ENCODE measurements at places on chromosomes 6 and 20.

- DNase-seq: peak; percentile 51
Measured at GRCh38 chr20:25865715-25866656, 169.3 kb upstream of the ZNF337 start.

- no peak for DNase-seq
Measured at GRCh38 chr6:114080891-114081510, 110.1 kb upstream of the HDAC2 start.

- no peak for DNase-seq
Measured at GRCh38 chr6:44152109-44152461, 6.5 kb upstream of the CAPN11 start.

- no peak for DNase-seq
Measured at GRCh38 chr20:7366189-7366588, 574.1 kb downstream of the HAO1 start.

- DNase-seq: no peak
Measured at GRCh38 chr20:25280574-25281535, 33.0 kb downstream of the PYGB start.

GRCh38 chr6:144334150-144334708 is 49.1 kb downstream of the UTRN start:
- DNase-seq: peak; percentile 74

GRCh38 chr6:43274916-43275597 is 23.0 kb upstream of the SLC22A7 start:
- DNase-seq: peak; percentile 5

DNA sequence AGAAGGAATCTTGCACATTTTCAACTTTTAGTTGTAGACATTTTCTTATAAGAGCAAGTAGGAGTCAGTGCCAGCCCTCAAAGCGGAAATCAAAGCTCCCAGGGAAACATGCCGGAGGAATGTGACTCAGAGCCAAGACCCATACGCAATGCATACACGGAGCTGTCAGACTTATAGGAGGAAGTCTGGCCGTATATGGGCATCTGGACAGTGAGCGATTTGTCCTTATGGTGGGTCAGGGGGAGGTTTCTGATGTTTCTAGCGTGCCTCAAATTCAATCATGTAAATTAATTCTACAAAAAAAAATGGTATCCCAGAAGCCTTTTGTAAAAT is 3.6 kb upstream of the CCN2 start:
- DNase-seq: no peak

GRCh38 chr6:137647762-137648447 is 153.7 kb upstream of the OLIG3 start:
- no peak for DNase-seq

- DNase-seq: no peak
Measured at GRCh38 chr6:44704240-44705150, 317.0 kb downstream of the CDC5L start.

- no peak for DNase-seq
Measured at GRCh38 chr6:1547785-1548184, 61.9 kb upstream of the FOXC1 start.

DNA sequence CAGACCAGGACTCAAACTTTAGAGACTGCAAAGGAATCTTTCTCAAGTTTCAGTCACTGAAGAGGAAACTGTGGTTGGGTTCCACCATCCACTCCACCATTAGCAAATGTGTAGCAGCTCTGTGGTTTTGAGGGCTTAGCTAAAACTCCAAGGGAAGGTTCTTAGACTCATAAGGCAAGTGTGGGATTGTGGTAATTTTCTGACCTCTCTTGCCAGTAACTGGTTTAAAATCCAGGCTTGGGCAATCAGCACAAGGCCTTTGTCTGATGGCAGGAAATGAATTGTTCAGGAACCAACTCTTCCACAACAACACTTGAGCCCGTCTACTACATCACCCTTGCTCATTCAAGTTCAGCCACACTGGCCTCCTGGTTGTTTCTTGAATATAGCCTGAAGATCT is 68.6 kb upstream of the FBXL4 start:
- DNase-seq: no peak

- DNase-seq: no peak
Measured at GRCh38 chr20:17809362-17810061, 109.7 kb downstream of the BANF2 start.

- no peak for DNase-seq
Measured at GRCh38 chr20:37335642-37336368, 10.1 kb upstream of the SRC start.

GRCh38 chr6:114055763-114056162 is 84.8 kb upstream of the HDAC2 start:
- DNase-seq: no peak

- DNase-seq: no peak
Measured at GRCh38 chr20:36548704-36549627, 7.6 kb downstream of the MYL9 start.

DNA sequence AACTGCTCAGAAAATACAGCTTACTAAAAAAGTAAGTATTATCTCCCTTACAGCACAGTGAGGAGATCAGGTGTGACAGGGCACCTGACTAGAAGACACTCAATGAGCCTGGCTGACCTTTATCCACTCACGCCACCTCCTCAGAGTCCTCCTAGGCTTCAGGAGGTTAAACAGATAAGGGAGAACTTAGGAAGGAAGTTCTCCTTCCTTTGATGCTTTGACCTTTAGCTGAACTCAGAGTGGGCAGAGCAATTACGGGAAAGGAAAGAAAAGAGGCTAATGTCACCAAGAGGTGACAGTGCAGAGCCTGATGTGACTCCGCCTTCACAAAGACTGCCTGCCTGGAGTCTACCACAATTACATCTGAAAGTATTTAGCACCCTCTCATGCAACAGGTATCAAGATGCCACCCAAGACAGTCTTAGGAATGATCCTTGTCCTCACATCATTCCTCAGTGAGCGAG is 36.7 kb downstream of the MAN1A1 start:
- no peak for DNase-seq

GRCh38 chr6:18362058-18362561 is 25.0 kb upstream of the RNF144B start:
- no peak for DNase-seq

DNA sequence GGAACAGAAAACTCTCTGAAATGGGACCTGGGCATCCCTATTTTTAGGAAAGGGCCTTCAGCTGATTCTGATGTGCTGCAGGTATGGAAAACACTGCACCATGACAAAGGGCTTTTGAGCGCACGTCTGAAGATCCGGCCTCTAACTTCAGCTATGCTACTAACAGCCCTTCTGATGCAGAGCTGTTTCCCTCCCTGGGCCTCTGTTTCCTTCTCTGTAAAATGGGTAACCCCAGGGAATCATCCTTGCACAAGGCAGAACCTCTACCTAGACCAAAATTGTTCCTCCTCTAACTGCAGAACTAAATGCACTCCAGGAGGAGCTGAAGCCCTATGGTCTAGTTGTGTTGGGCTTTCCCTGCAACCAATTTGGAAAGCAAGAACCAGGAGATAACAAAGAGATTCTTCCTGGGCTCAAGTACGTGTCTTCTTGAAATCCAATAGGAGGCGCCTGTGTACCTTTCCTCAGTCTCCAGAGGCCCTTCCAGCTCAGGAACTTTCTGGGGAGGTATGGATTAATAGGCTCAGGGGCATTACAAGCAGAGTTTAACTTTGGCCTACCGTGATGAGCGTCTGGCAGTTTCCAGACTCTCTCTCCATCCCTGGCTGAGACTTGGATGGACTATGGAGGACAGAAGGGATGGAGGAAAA is 5.9 kb downstream of the GPX5 start:
- no peak for DNase-seq

DNA sequence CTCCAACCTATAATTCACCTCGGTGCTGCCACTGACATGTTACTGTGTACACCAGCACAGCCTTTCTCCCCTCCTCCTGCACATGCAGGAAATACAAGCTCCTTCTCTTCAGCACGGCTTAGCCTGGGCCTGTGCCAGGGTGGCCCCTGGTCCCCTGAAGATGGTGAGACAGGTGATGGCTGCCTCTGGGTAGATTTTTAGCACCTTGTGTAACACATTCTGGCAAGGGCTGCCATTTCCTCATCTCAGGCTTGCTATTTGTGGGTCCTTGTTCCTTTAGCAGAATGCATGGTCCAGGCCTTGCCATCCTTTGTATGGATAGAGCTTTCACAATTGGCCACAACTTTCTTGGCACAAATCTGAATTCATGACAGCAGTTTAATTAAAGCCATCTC is 151.3 kb downstream of the CDC5L start:
- DNase-seq: no peak

DNA sequence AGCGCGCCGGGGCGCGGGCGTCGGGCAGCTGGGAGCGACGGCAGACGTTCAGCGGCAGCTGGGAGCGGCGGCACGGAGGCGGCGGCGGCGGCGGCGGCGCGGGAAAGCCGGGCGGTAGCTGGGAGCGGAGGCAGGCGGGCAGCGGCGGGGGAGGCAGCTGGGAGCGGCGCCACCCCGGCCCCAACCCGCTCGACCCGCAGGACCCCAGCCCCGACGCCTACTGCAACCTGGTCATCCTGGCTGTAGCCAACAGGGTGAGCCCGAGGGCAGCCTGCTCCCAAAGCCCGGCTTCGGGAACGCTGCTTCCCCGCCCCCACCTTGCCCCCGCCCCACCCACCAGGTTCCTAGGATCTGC is 8.9 kb downstream of the CCM2L start:
- no peak for DNase-seq

- DNase-seq: no peak
Measured at GRCh38 chr6:153568628-153569027, 437.5 kb upstream of the RGS17 start.

DNA sequence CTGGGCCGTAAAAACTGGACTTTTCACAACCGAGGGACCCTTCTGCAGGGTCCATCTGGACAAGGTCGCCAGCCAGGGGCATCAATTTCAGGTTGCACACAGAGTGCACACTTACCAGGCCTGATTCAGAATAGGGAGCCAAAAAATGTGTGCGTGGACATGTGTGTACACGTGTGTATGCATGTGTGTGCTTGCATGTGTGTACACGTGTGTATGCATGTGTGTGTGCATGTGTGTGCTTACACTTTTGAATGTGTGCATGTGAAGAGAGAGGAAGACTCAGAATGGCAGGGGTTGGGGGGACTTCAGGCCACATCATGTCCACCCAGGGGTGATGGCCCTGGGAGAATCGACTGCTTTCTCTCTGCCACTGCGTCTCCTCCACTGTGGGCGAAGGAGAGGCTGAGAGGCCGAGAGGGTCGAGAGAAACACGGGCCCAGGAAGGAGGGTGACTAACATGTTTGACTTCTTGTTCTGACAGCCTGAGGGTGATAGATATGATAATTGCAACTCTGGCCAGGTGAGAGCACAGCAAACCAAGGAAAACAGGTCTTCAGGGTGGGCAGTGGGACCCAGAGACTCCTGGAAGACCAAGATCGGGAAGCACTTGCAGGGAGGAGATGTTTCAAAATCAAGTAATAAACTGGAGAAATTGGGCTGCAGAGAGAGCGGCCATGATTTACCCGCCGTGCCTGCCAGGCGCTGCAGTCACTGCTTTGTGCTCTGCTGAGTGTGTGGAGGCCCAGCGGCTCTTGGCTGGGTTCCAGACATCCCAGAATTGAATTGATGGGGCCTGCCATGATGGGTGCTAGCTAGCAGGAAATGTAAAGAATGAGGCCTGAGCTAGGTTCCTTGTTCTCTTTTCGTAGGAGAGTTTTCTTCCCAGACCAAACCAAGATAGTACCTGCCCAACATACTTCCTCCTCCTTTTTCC is 310.8 kb downstream of the QKI start:
- DNase-seq: no peak

GRCh38 chr6:90078513-90079289 is 184.4 kb downstream of the GJA10 start:
- DNase-seq: no peak

- DNase-seq: no peak
Measured at GRCh38 chr6:156848123-156848522, 70.9 kb downstream of the ARID1B start.

GRCh38 chr20:59002874-59003399 is 4.1 kb downstream of the CTSZ start:
- no peak for DNase-seq

GRCh38 chr6:139944976-139945375 is 570.5 kb upstream of the CITED2 start:
- DNase-seq: no peak

- no peak for DNase-seq
Measured at GRCh38 chr6:31478186-31478950, 19.6 kb upstream of the MICB start.

DNA sequence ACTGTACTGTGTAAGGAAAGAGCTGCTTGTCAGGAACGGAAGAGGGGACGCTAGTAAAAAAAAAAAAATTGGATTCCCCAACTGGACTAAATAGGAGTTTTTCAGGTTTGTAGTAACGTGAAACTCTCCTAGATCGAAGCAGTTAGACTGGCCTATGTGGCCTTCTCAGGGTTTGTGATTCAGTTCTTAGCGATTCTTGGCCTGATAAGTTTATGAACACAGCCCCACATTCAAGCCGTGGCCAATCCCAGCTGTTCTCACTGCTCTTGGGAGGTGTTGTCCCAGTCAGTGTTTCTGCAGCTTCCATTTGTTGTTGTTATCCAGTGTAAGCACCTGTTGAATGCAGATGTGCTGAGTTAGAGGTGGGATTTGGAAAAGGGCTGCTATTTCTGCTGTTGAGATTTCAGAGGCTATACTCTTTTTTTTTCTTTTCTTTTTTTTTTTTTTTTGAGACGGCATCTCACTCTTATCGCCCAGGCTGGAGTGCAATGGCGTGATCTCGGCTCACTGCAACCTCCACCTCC is 29.7 kb downstream of the TAF8 start:
- no peak for DNase-seq

DNA sequence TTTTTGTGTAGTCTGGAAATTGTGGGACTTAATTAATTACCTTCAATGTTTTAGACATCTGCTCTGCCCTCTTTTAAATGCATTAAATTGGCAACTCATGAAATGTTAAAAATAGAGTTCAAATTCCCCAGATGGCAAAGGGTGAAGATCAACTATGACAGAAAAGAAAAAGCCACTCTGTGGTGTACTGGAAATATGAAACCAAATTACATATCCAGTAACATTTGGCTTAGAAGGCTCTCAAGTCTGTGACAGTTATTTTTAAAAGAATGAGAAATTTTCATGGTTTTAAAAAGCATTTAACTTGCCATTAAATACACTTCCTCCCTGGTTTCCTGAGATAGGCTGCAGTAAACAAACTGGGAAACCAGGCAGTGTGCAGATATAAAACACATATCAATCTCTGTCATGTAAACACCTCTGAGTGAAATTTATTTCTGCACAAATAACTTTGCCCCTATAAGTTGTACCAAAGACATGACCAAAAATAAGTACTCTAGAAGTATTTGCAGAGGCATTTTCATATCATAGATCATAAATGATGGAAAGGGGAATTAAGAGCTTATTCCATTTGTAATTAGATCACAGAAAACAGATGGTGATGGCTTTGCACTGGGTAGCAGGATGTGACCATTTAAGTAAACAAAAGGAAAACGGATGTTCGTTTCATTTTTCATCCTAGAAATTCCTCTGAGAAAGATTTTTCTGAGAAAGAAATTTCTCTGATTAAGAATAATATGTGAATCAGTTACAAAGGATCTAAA is 360.1 kb downstream of the SAMD5 start:
- DNase-seq: no peak

- no peak for DNase-seq
Measured at GRCh38 chr6:14711056-14711703, 534.7 kb upstream of the JARID2 start.

GRCh38 chr6:117540670-117541069 is 58.2 kb downstream of the DCBLD1 start:
- DNase-seq: no peak

- DNase-seq: no peak
Measured at GRCh38 chr20:34715384-34715783, 11.2 kb downstream of the TP53INP2 start.

Data from stimulated activated CD8-positive, alpha-beta memory T cell treated with anti-CD3 and anti-CD28 coated beads, Interleukin-15, amount 100 ng/mL, for 4 hours (primary cell).